Stimulated activated CD8-positive, alpha-beta memory T cell treated with anti-CD3 and anti-CD28 coated beads, Interleukin-4, amount 100 ng/mL, for 48 hours (primary cell): ENCODE measurements at places on chromosomes 12 and 14.
A peak's percentile ranks its signal among the peaks of the same experiment; 100 is the strongest.

DNA sequence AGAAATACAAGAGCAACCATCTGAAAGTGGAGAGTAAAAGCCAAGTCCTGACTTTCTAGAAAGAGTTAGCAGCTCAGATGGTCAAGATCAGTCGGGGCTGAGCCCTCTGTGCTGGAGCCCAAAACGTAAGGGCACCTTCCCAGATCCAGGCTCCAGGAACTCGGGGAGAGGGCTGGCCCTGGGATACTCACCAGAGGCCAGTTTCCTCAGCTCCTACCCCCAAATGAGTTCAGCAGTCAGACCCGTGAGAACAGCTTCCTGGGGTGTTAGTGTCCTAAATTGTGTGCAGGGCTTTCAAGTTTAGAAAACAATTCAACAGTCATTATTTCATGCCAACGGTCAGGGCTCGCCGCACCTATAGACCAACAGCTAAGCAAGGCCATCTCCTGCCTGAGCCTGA, 147.6 kb upstream of the FKBP4 start:
- no peak for DNase-seq

- DNase-seq: no peak
These were observed 310.3 kb downstream of the DPF3 start for GRCh38 chr14:72583316-72584272.

DNA sequence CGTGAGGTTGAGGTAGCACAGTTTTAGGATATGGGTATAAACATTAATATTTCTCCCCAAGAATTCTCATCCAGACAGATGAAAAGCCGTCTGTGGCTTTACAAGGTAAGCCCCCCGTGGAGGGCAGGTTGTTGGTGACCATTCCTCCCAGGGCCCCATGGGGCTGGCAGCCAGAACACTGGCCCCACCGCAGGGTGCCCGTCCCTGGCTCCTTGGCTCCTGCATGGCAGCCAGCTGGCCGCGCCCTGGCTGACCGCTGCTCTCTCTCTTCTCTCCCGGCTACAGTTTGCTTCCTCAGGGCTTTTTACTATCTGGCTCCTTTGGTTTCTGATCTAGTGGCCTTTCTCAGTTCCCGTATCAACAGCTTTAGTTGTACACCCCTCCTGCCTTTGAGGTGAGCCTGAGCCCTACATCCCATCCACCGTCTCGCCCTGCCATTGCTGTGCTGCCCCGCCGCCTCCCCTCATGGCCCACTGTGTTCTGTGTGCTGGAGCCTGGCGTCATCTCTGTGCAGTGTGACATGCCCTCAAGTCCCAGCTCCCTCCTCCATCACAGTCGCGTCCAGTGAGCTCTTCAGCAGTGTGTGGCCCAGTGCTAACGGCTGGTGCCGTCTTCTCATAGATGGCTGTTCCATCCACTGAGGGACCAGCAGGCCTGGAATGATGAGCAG, 25.8 kb downstream of the RAB35 start:
- no peak for DNase-seq

- peak; percentile 53 for DNase-seq
These were observed 36.2 kb downstream of the SYNE3 start for GRCh38 chr14:95480109-95480886.

DNA sequence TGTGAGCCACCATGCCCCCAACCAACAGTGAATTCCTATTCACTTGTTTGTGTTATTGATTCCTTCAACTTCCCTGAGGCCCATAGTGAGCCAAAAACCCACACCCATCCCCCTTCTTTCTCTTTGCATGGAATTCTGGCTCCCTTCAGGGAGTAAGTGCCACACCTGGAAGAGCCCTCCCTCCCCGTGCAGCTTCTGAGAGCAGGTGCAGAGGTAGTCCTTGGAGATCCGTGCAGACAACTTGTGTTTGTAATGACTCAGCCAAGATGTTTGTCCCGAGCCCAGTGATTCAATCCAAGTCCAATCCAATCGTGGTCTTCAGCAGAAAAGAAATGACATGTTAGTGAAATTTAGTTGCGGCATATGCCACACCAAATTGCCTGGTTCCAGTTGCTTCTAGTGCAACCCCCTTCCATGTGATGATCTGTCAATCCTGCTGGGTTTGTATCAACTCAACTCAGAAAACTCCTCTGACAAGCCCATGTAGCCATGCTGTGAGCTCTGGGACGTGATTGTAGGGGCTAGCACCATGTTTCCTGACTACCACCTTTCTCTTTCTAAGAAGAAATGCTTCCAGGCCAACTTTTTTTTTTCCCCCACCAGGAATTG, 27.5 kb downstream of the GPRC5A start:
- no peak for DNase-seq

DNA sequence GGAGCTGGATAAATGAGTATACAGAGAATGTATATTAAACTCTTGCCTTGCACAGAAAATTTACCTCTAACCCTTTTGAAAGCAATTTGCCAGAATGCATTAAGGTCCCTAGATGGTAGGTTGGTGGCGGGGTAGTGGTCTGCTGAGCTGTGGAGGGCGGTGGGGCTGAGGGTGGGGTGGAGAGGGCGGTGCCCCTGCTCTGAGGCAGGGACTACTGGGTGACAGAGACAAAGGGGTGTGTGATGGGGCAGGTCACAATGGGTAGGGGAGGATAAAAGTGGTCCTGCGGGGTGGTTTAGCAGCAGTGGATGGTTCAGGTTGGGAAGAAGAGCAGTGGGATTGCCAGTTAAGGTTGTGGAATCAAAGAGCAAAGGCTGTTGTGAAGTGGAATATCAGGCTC, at the start of gene GARIN6:
TSS of gene GARIN6 (plus strand) at position 301 of the 400 bp plus-strand sequence. CDS start 422 bp downstream, outside the sequence.
- DNase-seq: no peak

DNA sequence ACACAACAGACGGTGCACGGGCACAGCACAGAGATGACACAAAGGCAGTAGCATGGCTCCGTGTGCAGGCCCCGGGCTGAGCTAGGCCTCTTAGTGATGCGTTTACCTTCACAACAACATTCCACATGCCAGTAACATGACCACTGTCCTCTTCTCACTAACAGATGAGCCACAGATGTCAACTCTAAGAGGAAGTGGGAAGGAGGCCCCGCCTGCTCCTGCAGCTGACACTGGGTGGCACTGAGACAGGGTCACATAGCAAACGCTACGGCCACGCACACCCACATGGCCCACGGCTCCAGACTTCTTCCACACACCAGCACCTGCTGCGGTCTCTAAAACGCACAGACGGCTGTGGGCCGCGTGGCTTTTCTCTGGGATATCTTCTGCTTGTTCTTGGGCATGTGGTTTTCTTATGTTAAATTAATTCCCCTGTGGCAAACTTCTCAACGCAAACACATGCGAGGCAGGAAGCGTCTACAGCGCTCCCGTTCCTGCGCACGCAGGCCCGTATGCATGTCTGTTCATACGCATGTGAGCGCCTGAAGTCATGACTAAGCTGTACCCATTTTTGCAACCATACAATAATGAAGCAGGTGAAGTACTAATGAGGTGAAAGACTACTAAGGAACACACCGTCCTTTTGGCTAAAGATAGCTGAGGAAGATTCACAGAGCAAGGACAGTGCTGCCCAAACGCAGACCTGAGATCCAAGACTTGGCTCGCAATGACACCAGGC, 26.8 kb downstream of the AMN start:
- DNase-seq: peak; percentile 50

- no peak for DNase-seq
These were observed 32.6 kb upstream of the DHRS7 start for GRCh38 chr14:60197629-60198303.

GRCh38 chr12:50803230-50803875, 39.4 kb upstream of the TMPRSS12 start:
- DNase-seq: no peak

DNA sequence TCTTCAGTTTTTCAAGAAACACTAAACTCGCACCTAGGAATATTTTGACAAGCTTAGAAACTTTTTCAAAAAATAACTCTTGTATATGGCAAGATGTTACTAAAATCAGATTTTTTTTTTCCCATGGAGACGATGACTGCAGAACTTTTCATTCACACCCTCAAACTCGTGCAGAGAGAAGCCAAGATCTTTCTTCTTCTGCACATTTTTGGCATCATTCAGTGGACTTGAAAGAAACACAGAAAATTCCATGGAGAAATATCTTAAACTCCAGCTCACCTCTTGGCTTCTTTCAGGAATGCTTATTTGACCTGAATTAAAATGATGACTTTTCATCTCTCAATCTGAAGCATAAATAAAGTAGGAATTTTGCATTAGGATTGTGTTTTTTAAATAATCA, 919.4 kb downstream of the NRXN3 start:
- DNase-seq: no peak

DNA sequence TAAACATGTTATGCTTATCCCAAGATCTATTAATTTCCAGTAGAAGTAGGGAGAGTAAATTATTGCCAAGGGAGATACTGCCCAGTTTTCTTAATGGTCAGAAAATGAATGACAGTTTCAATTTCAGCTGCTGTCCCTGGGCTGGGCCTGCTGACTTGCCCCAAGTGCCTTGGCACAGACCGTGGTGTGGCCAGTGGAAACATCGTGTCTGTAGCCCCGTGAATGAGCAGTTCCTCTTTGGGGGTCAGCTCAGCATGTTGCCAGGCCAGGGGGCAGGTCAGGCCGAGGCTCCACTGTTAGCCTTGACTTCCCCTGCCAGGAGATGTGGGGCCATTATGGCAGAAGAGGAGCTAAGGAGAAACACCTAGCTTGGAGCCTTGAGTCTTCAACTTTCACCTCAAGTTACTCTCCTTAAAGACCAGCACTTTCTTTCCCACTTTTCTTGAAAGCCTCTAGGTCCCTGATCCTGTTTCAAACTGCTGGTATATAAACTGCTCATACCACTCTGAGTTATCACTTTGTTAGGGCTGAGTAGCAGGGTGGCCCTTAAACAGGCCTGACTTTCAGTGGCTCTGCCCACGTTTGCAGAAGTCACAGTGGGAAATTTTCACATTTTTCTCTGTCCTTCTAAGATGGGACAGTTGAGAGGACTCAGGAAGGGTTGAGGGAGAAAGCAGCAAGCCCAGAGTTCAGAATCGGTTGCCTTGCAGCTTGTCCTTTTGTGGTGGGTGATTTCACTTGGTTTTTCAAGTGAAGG, 73.2 kb downstream of the SUSD6 start:
- no peak for DNase-seq
